ENCODE measurements at places on chromosomes 11 and 22. TPM values are rescaled to one million over a fixed set of nuclear protein-coding genes. Genes with fewer than 3 reads are reported as not detected.

- no peaks in the 10 kb centered on the region for H3K27me3 ChIP-seq
- H3K4me1 ChIP-seq: no peaks in the 10 kb centered on the region
- peak; percentile 32 for DNase-seq
- H3K36me3 ChIP-seq: no peaks in the 10 kb centered on the region
- H3K27ac ChIP-seq: no peak overlapping the region
Observed at GRCh38 chr22:47411006-47411405, 648.6 kb downstream of the TBC1D22A start.

DNA sequence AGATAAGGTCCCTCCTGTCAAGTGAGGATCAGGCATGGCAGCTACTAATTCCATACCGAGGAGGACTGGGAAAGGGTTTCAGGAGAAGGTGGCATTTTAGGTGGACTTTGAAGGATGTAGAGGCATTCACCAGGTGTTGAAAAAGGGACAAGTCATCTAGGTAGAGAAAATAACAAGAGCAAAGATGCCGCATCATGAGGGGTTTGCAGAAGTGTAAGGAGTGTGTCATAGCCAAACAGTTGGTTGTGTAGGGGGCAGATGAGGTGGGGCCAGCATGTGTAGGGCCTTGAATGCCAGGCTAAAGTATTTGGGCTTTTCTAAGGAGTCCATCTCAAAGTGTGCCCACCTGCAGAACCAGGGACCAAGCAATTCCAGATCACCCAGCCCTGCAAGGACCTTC is 11.6 kb upstream of the LRRC32 start:
- H3K36me3 ChIP-seq: no peaks in the 10 kb centered on the region
- no peak overlapping the region for H3K27ac ChIP-seq
- peaks cover 7% of the 10 kb centered on the region for H3K4me1 ChIP-seq
- DNase-seq: no peak
- H3K4me3 ChIP-seq: no peak overlapping the region

- H3K27ac ChIP-seq: no peak overlapping the region
- no peak overlapping the region for H3K4me3 ChIP-seq
- no peaks in the 10 kb centered on the region for H3K27me3 ChIP-seq
- H3K36me3 ChIP-seq: no peaks in the 10 kb centered on the region
- no peak for DNase-seq
Observed at GRCh38 chr11:2748814-2749554, 49.2 kb upstream of the KCNQ1OT1 start.

GRCh38 chr22:21044931-21045584 is 688 bp upstream of the LRRC74B start:
- H3K4me1 ChIP-seq: peaks cover 16% of the 10 kb centered on the region
- H3K27me3 ChIP-seq: no peaks in the 10 kb centered on the region
- DNase-seq: no peak
- H3K36me3 ChIP-seq: no peaks in the 10 kb centered on the region
- peak overlapping the region; percentile 93 for H3K4me3 ChIP-seq

Gene TMEM191B
- 5.2 TPM for total RNA-seq

DNA sequence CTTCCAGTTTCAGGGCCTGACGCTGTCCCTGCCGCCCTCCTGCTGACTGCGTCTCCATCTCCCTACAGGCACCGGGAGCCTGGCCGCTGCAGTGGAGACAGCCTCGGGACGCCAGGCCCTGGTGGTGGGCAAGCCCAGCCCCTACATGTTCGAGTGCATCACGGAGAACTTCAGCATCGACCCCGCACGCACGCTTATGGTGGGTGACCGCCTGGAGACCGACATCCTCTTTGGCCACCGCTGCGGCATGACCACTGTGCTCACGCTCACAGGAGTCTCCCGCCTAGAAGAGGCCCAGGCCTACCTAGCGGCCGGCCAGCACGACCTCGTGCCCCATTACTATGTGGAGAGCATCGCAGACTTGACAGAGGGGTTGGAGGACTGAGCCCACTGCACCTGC is 7.0 kb downstream of the PDXP start:
- no peak overlapping the region for H3K27ac ChIP-seq
- no peaks in the 10 kb centered on the region for H3K27me3 ChIP-seq
- no peak for DNase-seq
- peaks cover 23% of the 10 kb centered on the region for H3K4me1 ChIP-seq

Gene C22orf31
- total RNA-seq: 0.63 TPM

Gene CD3G
- 0.21 TPM for total RNA-seq

GRCh38 chr11:118789501-118790356 is 1.2 kb downstream of the DDX6 start:
- H3K4me1 ChIP-seq: peaks cover 19% of the 10 kb centered on the region
- H3K4me3 ChIP-seq: peak overlapping the region; percentile 100
- peak overlapping the region; percentile 100 for H3K27ac ChIP-seq
- H3K36me3 ChIP-seq: peaks cover 22% of the 10 kb centered on the region
- H3K27me3 ChIP-seq: no peaks in the 10 kb centered on the region

DNA sequence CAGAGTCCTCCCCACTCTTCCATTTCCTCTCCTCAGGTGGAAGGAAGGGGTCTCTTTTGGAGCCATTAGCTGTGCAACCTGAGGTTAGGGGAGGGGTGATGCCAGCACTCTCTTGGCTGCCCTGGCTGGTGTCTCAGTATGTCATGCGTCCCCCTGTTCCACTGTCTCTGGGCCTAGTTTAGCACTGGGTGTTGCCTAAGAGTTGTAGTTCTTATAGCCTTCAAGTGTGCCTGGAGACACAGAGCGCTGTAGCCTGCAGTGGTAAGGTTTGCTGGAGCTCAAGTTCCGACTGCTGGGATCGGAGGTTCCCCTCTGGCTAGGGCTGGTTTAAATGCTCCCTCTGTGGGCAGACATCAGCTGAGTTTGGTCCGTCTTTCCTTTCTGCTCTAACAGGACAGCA is 20.9 kb downstream of the OR10D3 start:
- DNase-seq: no peak
- H3K4me3 ChIP-seq: no peak overlapping the region
- no peaks in the 10 kb centered on the region for H3K36me3 ChIP-seq
- H3K4me1 ChIP-seq: no peaks in the 10 kb centered on the region

- no peaks in the 10 kb centered on the region for H3K4me1 ChIP-seq
- no peak overlapping the region for H3K27ac ChIP-seq
- peaks cover 76% of the 10 kb centered on the region for H3K27me3 ChIP-seq
- no peaks in the 10 kb centered on the region for H3K36me3 ChIP-seq
- no peak for DNase-seq
Observed at GRCh38 chr11:65899356-65900124, 648 bp downstream of the FOSL1 start.

Gene OR4D5
- total RNA-seq: not detected

- H3K4me3 ChIP-seq: no peak overlapping the region
- peaks cover 65% of the 10 kb centered on the region for H3K36me3 ChIP-seq
- no peaks in the 10 kb centered on the region for H3K27me3 ChIP-seq
- H3K4me1 ChIP-seq: peaks cover 37% of the 10 kb centered on the region
- DNase-seq: no peak
- no peak overlapping the region for H3K27ac ChIP-seq
Observed at GRCh38 chr11:93735627-93736026, 5.7 kb downstream of the TAF1D start.

Gene PRRG4
- total RNA-seq: 6.0 TPM

GRCh38 chr11:75802021-75802912 is 12.7 kb upstream of the UVRAG start:
- no peaks in the 10 kb centered on the region for H3K27me3 ChIP-seq
- no peak overlapping the region for H3K4me3 ChIP-seq
- H3K4me1 ChIP-seq: peaks cover 2% of the 10 kb centered on the region
- H3K36me3 ChIP-seq: no peaks in the 10 kb centered on the region
- H3K27ac ChIP-seq: no peak overlapping the region
- no peak for DNase-seq

Gene ASPHD2
- 2.4 TPM for total RNA-seq

DNA sequence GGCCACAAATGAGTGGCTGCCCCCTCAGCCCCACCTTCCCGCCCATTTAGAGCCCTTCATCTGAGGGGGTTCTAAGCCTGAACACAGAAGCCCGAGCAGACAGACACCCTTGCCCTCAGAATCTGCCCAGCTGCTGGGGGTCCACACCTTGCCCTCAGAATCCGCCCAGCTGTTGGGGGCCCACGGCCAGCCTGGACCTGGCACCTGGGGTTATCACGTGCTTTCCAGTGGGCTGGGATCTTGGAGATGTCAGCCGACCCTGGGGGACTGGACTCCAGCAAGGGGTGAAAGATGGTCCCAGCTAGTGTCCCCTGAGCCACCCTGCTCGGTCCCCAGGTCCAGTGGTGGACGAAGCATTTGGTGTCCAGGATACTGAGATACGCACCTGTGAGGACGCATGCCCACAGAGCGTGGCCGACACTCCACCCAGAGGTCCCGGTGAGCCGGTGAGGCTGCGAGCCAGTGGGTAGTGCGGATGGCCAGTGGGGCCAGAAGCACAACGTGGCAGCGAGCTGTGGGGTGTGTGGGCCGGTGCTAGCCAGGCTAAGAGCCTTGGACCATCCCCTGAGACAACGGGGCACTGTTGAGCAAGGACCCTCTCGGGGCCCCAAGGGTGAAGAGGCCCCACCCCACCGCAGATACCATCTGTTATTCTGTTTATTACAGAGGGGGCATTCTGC is 3.1 kb upstream of the CTSD start:
- H3K27me3 ChIP-seq: peaks cover 7% of the 10 kb centered on the region
- no peak overlapping the region for H3K27ac ChIP-seq
- H3K36me3 ChIP-seq: no peaks in the 10 kb centered on the region
- DNase-seq: no peak

Gene IL17REL
- total RNA-seq: not detected

Gene MS4A6A
- 4.2 TPM for total RNA-seq

Gene CFAP300
- 4.1 TPM for total RNA-seq

GRCh38 chr11:94031625-94032024 is 10.5 kb downstream of the HEPHL1 start:
- no peaks in the 10 kb centered on the region for H3K4me1 ChIP-seq
- no peak overlapping the region for H3K27ac ChIP-seq
- H3K36me3 ChIP-seq: no peaks in the 10 kb centered on the region
- no peak overlapping the region for H3K4me3 ChIP-seq
- H3K27me3 ChIP-seq: no peaks in the 10 kb centered on the region

DNA sequence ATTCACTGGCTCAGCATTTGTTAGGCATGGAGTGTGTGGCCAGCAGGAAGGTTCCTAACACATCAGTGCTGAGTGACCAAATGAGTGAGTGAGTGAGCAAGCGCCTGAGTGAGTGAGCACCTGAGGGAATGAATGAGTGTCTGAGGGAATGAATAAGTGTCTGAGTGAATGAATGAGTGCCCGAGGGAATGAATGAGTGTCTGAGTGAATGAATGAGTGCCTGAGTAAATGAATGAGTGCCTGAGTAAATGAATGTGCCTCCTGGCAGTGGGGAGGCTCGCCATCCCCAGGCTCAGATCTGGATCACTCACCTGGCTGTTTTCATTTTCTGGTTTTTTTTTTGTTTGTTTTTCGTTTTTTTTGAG is 52.1 kb upstream of the TCF20 start:
- peaks cover 37% of the 10 kb centered on the region for H3K4me1 ChIP-seq
- H3K36me3 ChIP-seq: no peaks in the 10 kb centered on the region
- DNase-seq: no peak
- peak overlapping the region; percentile 17 for H3K27ac ChIP-seq

DNA sequence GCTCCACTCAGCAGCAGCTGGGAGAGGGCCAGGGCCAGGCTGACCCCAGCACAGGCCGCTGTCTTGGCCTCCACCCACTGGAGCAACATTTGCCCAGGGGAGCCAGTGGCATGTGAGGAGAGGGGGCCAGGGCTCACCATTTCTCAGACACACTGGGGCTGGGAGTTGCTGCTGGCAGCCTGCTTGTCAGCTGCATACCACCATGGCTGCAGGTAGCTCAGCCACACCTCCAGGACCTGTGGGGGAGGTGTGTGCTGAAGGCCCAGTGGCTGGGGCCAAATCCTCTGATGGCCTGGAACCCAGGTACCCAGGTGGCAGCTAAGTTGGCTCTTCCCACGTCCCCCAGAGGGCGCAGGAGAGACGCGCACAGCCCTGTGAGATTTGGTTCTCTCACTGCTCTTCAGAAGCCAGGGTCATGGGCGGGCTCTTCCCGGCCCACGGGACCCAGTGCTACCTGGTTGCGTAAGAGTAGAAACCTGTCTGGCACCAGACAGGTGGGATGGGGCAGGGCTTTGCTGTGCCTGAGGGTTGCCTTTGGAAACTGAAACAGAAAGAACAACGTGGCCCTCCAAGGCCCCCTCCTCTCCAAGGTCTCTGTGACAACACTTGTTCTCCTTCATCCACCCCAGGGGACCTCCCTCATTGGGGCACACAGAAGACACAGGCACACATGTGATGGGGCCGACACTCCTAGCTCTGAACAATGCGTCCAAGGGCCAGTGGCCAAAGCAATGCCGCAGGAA is 98.8 kb downstream of the MED15 start:
- no peaks in the 10 kb centered on the region for H3K4me1 ChIP-seq
- no peaks in the 10 kb centered on the region for H3K27me3 ChIP-seq
- peak overlapping the region; percentile 69 for H3K27ac ChIP-seq
- H3K4me3 ChIP-seq: peak overlapping the region; percentile 31

- no peak overlapping the region for H3K4me3 ChIP-seq
- no peak overlapping the region for H3K27ac ChIP-seq
- H3K27me3 ChIP-seq: peaks cover 3% of the 10 kb centered on the region
- no peaks in the 10 kb centered on the region for H3K36me3 ChIP-seq
- no peak for DNase-seq
Observed at GRCh38 chr11:2360081-2360642, 16.9 kb upstream of the CD81 start.

GRCh38 chr11:119340335-119341221 is at the start of gene C1QTNF5:
Gene C1QTNF5 (minus strand): TSS chr11:119340883. CDS start chr11:119340397, 486 bp downstream.
- DNase-seq: no peak
- H3K4me1 ChIP-seq: peaks cover 30% of the 10 kb centered on the region
- no peak within 1 kb of the TSS for H3K27ac ChIP-seq
- no peaks in the 10 kb centered on the region for H3K36me3 ChIP-seq

GRCh38 chr11:59173964-59174663 is 2.2 kb downstream of the DTX4 start:
- peaks cover 13% of the 10 kb centered on the region for H3K36me3 ChIP-seq
- no peaks in the 10 kb centered on the region for H3K27me3 ChIP-seq
- H3K4me1 ChIP-seq: peaks cover 39% of the 10 kb centered on the region
- peak overlapping the region; percentile 99 for H3K4me3 ChIP-seq
- DNase-seq: no peak

All from type B pancreatic cell (in vitro differentiated cells).